ENCODE measurements at places on chromosomes 3 and 15.

- peak; percentile 4 for DNase-seq
Observed at GRCh38 chr3:62109534-62109933, 263.8 kb downstream of the FEZF2 start.

DNA sequence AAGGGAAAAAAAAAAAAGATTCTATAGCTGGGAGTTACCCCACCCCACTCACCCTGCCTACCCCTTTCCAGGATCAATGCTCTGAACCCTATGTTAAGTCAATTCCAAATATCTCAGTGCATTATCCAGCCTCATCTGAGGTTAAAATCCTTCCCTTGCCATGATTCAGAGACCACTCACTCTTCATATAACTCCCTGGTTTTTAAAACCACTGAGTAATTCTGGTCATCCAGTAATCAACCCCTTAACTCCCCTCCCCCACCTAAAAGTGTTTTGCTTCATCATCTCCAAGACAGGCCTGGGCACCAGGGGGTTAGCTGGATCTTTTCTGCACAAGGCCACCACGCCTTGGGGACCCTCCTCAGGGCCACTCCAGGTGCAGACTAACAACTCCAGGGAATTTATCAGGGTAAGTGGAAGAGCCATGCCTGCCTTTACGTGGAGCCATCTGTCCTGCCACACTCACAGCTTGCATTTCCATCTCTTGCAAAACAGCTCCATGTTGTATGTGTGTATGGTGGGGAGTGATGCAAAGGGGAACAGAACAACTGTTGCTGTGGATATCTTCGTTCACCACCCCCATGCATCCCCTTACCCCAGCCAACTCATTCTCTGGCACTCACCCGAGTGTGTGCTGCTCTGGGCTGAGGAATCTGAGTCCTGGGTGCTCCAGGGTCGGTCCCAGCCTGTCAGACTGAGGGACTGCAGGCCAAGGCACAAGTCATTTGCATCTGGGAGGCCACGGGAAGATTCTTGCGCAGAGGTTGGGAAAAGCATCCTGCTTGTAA lies 30.7 kb upstream of the RPS17 start:
- DNase-seq: no peak

DNA sequence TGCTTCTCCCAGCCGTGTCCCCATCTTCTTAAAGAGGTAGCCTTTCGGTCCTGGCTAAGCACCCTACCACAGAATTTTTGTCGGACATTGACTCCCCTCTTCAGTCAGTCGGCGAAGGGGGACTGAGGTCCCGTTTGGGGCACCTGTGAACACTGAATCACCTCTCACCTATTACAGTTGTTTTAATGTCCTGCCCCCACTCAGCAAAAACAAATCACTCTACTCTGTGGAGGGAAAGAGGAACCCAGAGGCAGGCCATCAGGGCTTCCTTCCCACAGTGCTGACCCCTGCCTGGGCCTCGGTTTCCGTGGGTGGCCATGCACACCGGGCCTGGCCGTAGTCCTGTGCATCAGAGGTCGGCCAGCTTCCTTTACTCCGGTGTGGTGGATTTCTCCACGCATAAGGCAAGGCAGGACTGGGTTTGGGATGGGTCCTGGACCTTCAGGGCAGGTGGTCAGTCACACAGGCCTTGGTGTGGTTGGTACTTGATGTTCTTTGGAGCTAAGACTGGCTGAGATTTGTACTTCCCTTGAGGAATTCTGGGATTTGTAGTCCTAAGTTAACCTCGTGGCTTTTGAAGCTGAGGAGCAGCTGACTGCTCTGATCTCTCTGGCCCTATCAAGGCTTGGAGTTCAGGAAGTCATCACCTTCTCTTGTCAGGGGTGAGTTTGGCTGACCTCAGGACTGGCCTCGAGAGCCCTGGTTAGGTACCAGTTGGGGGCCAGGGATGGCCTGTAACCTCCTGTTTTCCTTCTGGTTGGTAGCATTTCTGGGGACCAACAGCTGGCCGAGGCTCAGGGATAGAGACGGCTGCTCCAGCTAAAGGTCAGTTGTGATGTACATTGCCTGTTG lies 627 bp upstream of the FAM131A start:
- DNase-seq: no peak

GRCh38 chr3:152910211-152910610 lies 75.3 kb downstream of the P2RY1 start:
- DNase-seq: no peak

DNA sequence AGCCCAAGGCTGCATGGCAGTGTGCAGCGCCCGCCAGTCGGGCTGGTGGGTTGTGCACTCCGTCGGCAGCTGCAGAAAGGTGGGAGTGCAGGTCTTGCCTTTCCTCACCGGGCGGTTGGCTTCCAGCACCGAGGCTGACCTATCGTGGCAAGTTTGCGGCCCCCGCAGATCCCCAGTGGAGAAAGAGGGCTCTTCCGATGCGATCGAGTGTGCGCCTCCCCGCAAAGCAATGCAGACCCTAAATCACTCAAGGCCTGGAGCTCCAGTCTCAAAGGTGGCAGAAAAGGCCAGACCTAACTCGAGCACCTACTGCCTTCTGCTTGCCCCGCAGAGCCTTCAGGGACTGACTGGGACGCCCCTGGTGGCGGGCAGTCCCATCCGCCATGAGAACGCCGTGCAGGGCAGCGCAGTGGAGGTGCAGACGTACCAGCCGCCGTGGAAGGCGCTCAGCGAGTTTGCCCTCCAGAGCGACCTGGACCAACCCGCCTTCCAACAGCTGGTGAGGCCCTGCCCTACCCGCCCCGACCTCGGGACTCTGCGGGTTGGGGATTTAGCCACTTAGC lies 4.3 kb downstream of the ISL2 start:
- DNase-seq: peak; percentile 71

- no peak for DNase-seq
Observed at GRCh38 chr15:83873966-83874365, 220.0 kb downstream of the ADAMTSL3 start.

DNA sequence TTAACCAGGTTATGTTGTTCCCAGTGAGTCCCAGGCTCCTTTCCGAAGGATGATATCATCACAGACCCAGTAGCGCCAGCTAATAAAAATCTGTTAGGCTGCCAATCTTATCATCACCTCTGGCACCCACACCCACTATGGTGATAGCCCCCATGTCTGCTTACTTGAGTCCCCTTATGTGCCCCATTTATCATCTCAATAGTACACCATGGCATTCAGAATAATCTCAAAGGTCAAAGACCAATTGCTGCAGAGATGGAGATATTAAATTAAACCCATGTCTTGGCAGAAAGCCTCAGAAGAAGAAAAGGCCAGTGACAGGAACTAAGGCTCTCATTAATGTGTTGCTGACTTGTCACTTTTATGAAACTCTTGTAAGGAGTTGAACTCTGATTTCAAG lies 32.8 kb downstream of the CPNE4 start:
- DNase-seq: no peak

DNA sequence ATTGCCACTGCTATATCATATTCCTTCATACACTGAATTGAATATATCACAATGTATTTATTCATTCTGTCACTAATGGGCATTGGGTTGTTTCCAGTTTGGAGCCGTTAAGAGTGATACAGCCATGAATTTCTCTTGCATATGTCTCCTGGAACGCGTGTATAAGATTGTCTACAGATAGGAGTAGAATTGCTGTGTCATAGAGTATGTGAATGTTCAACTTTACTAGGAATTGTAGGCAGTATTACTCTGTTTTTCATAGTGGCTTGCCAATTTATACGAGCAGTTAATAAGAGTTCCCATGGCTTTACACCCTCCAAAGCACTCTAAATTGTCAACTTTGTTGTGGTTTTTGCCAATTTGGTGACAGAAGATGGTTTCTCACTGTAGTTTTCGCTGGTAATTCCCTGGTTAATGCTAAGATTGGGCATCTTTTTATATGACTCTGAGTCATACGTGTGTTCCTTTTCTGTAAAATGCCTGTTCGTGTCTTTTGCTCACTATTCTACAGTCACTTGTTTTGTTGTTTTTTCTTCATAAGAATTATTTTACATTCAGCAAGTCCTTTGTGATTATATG lies 136.1 kb upstream of the LIPC start:
- no peak for DNase-seq

- no peak for DNase-seq
Observed at GRCh38 chr15:88985547-88986393, 72.6 kb upstream of the MFGE8 start.

- no peak for DNase-seq
Observed at GRCh38 chr15:35530698-35531097, 15.3 kb downstream of the DPH6 start.

- peak; percentile 36 for DNase-seq
Observed at GRCh38 chr3:51099794-51100535, 285.1 kb upstream of the MANF start.

DNA sequence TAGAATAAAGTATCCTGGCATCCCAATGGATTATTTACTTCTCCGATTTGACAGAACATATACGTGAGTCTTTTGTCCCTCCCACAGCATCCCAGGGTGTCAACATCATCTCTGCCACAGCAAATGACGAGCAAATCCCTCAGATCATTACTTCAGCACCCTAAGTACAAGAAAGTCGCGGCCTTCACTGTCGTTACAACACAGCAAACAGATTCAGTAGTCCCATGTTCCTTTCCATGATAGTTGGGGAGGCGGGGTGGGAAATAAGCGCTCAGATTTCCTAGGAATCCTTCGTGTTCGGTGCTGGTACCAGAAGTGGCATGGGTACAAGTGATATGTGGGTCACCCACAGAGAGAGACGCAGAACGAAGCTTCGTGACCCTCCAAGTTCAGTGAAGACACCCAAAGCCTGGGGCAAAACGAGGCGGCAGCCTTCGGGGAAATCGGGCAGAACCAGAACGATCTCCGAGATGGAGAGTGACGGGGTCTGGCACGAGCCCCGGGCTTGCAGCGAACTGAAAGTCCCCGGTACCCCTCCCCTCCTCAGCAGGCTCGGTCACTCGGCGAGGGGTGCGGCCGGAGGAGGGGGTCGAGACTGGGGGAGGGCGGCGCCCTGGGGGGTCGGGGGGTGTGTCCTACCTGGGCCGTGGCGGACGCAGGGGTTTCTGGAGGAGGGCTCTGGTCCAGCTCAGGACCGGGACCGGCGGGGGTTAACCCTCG lies 619 bp downstream of the TTBK2 start:
- peak; percentile 29 for DNase-seq

DNA sequence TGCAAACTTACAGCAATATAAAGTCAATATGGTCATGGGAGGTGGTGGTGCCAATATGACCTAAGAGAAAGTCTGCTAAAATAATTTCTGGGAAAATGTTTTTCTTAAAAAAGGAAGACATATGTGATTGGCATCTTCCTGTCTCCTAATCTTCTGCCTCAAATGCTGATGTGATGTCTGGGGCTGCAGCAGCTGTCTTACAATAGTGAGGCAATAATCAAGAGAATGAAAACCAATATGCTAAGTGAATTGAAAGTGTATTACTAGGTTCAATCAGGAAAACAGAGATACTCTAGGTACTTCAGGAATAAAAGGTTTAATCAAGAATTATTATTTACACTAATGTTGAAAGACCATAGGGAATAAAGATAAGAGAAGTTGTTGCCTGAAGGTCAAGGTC lies 7.2 kb upstream of the STT3B start:
- DNase-seq: no peak

- DNase-seq: no peak
Observed at GRCh38 chr3:111173328-111173900, 101.8 kb downstream of the NECTIN3 start.

GRCh38 chr3:189937302-189938127 lies 183.2 kb downstream of the P3H2 start:
- no peak for DNase-seq

GRCh38 chr3:71432044-71432975 lies 151.2 kb downstream of the FOXP1 start:
- no peak for DNase-seq

GRCh38 chr15:38076786-38077185 lies 142.3 kb downstream of the TMCO5A start:
- no peak for DNase-seq

GRCh38 chr3:155497930-155498647 lies 204.6 kb upstream of the STRIT1 start:
- DNase-seq: no peak

DNA sequence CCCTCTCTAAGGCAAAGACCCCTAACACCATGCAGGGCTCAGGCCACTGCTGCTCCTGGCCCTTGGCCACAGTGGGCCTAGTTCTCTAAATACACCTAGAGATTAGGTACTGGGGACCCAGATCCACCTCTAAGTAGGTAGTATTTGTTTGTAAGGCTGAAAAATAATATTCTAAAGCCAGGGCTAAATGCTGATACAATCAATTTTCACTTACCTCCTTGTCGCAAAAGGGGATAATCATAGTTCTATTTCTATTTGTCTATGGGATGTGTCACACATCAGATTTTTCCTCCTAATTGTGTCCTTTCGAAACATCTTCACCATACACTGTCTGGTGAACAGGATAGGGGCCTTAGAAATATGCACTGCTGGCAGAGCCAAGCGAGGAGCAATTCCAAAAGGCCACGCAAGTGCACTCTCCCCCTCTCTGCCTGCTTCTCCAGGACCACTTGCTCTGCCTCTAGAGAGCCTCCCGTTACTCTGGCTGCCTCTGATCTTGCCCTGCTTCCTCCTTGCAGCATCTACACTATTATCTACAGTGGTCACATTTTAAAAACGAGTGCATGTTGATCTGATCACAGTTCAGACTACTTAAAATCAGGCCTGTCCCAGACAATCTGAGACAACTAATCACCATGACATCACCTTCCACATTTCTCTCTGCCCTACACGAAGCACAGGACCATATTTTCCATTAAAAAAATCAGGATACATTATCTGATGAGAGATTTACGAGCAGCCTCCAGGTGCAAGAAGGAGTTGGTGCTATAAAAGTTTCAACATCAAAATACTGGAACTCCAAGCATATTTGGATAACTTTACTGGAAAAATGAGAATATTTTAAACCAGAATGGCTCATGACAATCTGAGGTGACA lies 115.4 kb downstream of the MYLK start:
- DNase-seq: no peak

GRCh38 chr3:119145500-119146167 lies at the start of gene TEX55:
TEX55 (plus strand) TSS chr3:119146165; CDS start chr3:119146190, 25 bp downstream.
- DNase-seq: peak; percentile 25

DNA sequence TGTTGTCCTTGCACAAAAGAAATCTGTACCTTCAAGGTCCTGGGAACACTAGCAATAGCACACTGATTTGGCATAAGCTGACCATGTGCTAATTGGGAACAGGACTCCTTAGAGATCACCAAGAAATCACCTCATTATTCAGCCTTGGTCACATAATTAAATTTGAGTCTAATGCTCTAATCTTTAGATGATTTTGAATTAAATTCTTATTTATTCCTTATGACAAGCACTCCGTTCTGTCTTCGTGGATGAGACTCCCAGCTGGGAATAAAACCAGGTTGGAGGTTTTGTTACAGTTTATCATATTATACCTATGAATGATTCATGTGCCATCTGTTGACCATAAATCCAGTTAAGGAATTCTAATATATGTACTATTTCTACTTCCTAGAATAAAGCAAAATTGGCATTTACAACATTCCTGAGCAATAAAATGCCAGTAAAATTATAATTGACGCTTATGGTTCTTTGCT lies 162.2 kb downstream of the MYRIP start:
- DNase-seq: no peak

GRCh38 chr15:25740383-25741255 lies 122.5 kb downstream of the ATP10A start:
- DNase-seq: no peak

DNA sequence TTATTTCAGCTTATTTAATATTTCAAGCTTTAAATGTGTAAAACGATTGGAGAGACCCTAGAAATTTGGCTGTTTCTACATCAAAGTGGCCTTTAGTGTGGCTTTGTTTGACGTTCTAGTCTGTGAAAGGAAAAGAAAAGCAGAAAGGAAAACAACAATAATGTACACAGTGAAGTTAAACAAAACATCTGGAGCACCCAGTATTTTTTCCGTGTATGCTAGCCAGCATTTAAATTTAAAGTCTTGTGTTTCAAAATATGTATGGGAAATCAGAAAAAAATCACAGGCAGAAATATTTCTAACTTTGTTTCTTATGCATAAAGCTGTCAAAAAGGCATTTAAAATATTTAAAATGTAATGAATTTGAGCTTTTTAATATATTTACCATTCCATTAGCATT lies 218.1 kb downstream of the NAALADL2 start:
- DNase-seq: no peak
